ENCODE measurements at places on chromosomes 12 and 14.

DNA sequence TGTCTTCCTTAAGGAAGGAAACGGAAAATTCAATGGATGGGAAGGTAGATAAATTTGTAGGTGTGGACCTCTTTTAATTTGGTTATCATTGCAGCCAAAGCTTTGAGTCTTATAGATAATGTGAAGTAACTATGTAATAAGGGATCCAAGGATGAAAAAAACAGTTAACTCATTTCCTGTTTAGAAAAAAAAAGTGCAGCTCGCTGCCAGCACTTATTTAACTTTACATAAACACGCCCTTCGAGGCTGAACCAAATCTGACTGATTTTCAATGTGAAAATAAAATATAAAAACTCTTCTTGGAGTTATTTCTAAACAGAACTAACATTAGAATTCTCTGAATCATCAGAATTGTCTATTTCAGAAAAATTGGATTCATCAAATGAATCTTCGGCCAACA is 7.0 kb downstream of the NUBPL start:
- DNase-seq = no peak

- DNase-seq = no peak
Observed at GRCh38 chr12:71018682-71019081, 98.1 kb upstream of the PTPRR start.

- DNase-seq = no peak
Observed at GRCh38 chr12:23950775-23951451, 1.4 kb upstream of the SOX5 start.

DNA sequence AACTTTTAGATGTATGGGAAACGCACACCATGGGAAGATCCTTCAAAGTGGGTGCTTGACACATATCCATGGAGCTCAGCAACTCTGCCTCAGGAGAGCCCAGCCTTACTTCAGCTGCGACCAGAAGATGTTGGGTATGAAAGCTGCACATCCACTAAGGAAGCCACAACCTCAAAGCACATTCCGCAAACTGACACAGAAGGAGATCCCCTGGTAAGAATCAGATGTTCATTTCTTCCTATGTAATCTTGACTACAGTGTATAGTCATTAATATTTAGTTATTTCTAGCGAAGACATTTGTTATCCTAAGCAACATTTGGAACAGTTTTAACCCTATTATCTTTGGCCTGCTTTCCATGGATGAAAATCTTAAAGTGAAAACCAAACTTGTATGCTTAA is 374.2 kb downstream of the NAV3 start:
- no peak for DNase-seq

- DNase-seq = no peak
Observed at GRCh38 chr12:60394665-60395064, 798.8 kb downstream of the SLC16A7 start.

GRCh38 chr12:4221258-4221620 is 52.3 kb upstream of the CCND2 start:
- DNase-seq = no peak

DNA sequence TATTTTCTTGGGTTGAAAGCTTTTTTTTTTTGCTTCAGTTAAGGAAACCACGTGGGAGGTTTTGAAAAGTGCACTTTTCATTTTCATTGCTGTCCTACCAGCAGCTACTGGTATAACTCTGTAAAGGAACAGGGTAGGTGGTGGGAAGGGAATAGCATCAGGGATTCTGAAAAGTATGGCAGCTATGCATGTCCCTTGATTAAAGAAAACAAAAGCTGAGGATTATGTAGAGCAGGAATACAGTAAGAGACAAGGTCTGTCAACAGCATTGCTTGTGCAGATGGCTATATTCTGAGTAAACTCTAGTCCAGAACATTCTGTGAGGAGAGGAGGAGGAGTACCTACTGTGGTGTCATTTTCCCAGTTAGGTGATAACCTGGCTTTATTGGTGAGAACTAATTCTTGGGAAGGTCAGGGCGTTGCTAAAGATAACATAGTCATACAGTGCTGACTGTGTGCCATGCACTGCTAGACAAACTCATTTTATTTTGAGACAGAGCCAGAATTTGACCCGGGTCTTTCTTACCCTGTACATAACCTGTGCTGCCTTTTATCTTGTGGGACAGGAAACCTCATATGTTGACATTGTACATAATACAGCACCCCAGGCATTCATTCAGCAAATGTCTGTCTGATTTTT is 80.3 kb upstream of the TRAF3 start:
- no peak for DNase-seq

Measured in CD4-positive, alpha-beta T cell treated with Interleukin-6 at 100 ng/mL for 8 hours (primary cell).